ENCODE measurements at places on chromosomes 2 and 18.

DNA sequence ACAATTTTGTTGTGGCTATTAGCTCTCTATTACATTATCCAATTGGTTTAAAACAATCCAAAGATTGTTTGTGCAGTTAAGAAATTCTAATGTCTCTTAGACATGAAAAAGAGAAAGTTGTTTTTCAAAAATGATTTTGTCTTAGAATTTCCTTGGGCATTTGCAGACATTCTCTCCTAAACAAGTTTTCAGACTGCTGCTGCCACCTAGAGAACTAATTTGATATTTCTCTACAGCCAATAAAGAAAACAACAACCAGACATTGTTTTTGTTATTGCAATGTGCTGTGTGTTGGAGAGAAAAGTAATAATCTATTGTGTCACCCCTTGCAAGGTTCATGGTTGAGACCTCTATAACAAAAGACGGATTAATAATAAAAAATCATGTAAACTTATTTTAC is 119.0 kb upstream of the SYT4 start:
- H3K27me3 ChIP-seq: no peaks in the 10 kb centered on the region
- H3K4me1 ChIP-seq: no peaks in the 10 kb centered on the region
- no peak overlapping the region for H3K27ac ChIP-seq
- H3K4me3 ChIP-seq: no peak overlapping the region

GRCh38 chr2:206275312-206276055 is 1.0 kb downstream of the ZDBF2 start:
- peak overlapping the region; percentile 79 for H3K4me3 ChIP-seq
- peaks cover 32% of the 10 kb centered on the region for H3K4me1 ChIP-seq
- no peaks in the 10 kb centered on the region for H3K27me3 ChIP-seq
- H3K27ac ChIP-seq: peak overlapping the region; percentile 80
- H3K36me3 ChIP-seq: no peaks in the 10 kb centered on the region

GRCh38 chr2:163505281-163505680 is 230.5 kb downstream of the FIGN start:
- no peak overlapping the region for H3K4me3 ChIP-seq
- H3K27me3 ChIP-seq: no peaks in the 10 kb centered on the region
- H3K27ac ChIP-seq: no peak overlapping the region
- DNase-seq: no peak

DNA sequence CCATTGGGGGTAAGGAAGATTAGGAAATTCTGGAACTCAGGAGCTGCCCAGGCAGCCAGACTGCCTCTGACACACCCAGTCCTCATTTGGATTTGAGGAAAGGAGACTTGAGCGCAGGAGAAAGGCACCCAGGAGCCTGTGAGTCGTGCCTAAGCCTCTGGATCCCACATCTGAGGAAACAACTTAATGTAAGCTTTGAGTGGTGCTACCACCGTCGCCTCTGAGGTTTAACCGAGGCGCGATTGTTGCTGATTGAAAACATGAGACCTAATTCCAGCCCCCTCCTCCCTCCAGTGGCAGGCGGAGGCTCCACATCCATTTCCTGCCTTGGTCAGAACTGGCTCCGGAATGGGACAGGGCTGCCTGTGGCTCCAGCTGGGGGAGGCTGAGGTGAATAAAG is 176.7 kb upstream of the PKDCC start:
- no peak overlapping the region for H3K27ac ChIP-seq
- no peak for DNase-seq
- H3K36me3 ChIP-seq: no peaks in the 10 kb centered on the region
- no peaks in the 10 kb centered on the region for H3K4me1 ChIP-seq
- H3K27me3 ChIP-seq: peaks cover 10% of the 10 kb centered on the region
- H3K4me3 ChIP-seq: no peak overlapping the region

GRCh38 chr2:67627456-67628207 is 230.5 kb downstream of the ETAA1 start:
- DNase-seq: no peak
- no peaks in the 10 kb centered on the region for H3K27me3 ChIP-seq
- no peaks in the 10 kb centered on the region for H3K4me1 ChIP-seq

DNA sequence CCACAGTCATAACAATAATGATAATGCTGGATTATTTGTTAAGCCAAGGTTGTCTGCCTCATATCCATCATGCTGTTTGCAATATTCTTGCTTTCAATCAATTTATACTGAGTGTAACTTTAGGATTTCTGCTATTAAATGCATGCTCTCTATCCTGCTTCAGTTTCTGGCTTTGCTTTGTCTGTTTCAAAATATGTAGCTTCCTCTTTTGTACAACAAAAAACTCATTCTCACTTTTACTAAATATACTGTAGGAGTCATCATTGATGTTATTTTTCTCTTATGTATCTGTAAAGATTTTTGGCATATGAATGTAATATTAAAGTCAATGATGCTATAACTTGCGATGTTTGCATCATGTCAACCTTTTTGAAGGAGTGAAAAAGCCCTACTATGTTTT is 149.3 kb downstream of the GPD2 start:
- DNase-seq: no peak
- H3K36me3 ChIP-seq: peaks cover 31% of the 10 kb centered on the region
- H3K4me1 ChIP-seq: no peaks in the 10 kb centered on the region
- H3K27me3 ChIP-seq: no peaks in the 10 kb centered on the region
- no peak overlapping the region for H3K4me3 ChIP-seq
- no peak overlapping the region for H3K27ac ChIP-seq

- H3K4me3 ChIP-seq: no peak overlapping the region
- peaks cover 13% of the 10 kb centered on the region for H3K4me1 ChIP-seq
- peaks cover 6% of the 10 kb centered on the region for H3K27me3 ChIP-seq
These were observed 25.5 kb downstream of the TWIST2 start for GRCh38 chr2:238873381-238873801.

DNA sequence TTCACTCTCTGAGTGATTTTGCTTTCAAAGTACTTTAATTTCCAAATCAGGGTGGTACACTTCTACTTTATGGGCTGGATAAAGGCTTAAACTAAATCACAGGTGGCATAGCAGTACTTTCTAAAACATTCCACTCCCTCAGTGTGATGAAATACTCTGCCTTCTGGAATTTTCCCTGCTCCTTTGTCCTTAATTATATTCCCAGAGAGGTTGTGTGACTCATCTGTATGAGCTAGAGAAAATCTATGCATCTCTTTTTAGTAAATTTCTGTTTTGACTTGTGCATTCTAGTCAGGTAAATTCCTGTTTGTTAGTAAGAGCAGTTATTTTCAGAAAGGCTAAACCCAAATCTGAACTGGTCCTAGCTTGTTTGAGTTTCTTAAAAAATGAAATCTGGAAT is 29.0 kb upstream of the PLA2R1 start:
- H3K4me1 ChIP-seq: no peaks in the 10 kb centered on the region
- no peaks in the 10 kb centered on the region for H3K27me3 ChIP-seq
- peak overlapping the region; percentile 77 for H3K27ac ChIP-seq
- H3K36me3 ChIP-seq: no peaks in the 10 kb centered on the region
- no peak overlapping the region for H3K4me3 ChIP-seq

- peak within 1 kb of the TSS; percentile 66 for H3K4me3 ChIP-seq
- H3K27ac ChIP-seq: peak within 1 kb of the TSS; percentile 92
- no peaks in the 10 kb centered on the region for H3K36me3 ChIP-seq
- no peaks in the 10 kb centered on the region for H3K27me3 ChIP-seq
- H3K4me1 ChIP-seq: peaks cover 75% of the 10 kb centered on the region
These were observed at the start of gene MBP for GRCh38 chr18:77132369-77133050. Gene MBP, minus strand, starts transcription at chr18:77132783. Its CDS starts 27,522 bp downstream, at chr18:77105261.

GRCh38 chr2:112724591-112725525 is 4.0 kb downstream of the NT5DC4 start:
- H3K27ac ChIP-seq: no peak overlapping the region
- DNase-seq: no peak
- no peaks in the 10 kb centered on the region for H3K4me1 ChIP-seq
- H3K4me3 ChIP-seq: no peak overlapping the region
- H3K36me3 ChIP-seq: no peaks in the 10 kb centered on the region

- peaks cover 6% of the 10 kb centered on the region for H3K27me3 ChIP-seq
- H3K36me3 ChIP-seq: no peaks in the 10 kb centered on the region
- peaks cover 2% of the 10 kb centered on the region for H3K4me1 ChIP-seq
- H3K4me3 ChIP-seq: no peak overlapping the region
These were observed 111.9 kb downstream of the IRS1 start for GRCh38 chr2:226687641-226688253.

DNA sequence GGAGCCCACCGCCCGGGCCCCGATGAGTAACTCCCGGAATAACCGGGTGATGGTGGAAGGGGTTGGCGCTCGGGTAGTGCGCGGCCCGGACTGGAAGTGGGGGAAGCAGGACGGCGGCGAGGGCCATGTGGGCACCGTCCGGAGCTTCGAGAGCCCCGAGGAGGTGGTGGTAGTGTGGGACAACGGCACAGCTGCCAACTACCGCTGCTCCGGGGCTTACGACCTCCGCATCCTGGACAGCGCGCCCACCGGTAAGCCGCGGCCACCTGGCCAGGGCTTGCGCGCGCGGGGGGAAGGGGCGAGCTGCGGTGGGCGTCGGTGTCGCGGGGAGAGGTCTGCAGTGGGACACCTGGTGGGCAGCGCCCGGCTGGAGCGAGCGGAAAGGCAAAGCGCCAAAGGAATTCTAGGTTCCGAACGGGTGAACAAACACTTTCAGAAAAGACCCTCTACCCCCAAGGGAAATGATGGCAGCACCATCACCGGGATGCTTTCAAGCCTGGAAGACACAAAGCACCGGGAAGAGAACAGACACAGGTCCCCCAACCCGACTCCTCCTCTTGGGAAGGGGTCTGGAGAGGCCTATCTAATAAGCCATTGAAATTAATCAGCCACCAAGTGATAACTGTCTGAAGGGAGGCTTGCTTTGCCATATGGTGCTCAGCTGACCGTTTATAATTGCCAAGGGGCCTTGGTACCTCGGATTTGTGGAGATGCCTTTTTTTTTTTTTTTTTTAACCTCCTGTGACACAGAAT is 1.1 kb downstream of the MIB1 start:
- peak overlapping the region; percentile 94 for H3K4me3 ChIP-seq
- H3K36me3 ChIP-seq: no peaks in the 10 kb centered on the region
- DNase-seq: no peak
- H3K27ac ChIP-seq: peak overlapping the region; percentile 98

DNA sequence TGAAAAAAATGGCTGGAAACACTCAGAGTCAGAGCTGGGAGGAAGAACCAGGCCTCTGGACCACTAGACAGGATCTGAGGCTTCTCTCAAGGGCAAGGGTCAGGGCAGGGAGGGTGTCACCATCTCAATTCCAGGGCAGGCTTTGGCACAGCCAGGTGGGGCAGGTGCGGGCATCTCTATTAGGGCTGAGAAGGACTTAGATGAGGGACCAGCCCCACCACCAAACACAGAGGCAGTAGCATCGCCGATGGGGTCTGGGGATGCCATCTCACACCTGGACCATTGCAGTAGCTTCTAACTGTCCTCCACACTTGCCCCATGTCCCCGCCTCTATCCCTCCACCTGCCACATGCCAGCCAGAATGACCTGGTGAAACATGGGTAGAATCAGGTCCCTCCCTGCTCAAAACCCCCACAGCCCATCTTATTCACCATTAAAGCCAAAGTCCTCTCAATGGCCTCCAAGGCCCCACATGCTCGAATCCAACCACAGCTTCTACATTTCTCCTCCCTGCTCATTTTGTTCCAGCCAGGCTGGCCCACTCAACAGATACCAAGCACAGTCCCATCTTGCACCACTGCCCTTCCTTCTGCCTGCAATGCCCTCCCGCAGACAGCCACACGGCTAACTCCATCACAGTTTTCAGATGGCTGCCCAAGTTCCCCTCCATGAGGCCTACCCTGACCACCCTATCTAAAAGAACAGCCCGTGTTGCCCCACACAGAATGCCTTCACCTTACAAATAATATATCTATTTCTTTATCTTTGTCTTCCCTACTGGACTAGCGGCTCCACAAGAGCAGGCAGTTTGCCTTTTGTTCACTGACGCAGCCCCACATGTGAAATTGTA is 177.4 kb downstream of the SMAD2 start:
- no peak overlapping the region for H3K27ac ChIP-seq
- no peaks in the 10 kb centered on the region for H3K4me1 ChIP-seq
- H3K4me3 ChIP-seq: no peak overlapping the region

DNA sequence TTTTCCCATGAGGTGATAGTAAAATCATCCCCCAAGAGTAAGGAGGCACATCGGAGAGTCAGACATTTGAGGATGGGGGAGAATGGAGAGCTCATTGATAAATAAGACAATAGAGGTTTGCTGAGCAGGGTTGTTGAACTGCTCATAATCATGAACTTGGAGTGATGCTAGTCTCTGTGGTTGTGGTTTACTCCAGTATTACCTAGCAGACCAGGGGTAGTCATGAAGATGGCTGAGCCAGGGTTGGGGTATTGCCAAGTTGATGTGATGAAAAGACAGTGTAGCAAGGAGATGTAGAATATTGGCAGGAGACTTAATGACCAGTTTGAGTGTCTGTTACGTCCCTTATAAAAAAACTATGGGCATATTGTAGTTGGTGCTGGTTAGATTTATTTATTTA is 25.4 kb downstream of the CYBRD1 start:
- no peaks in the 10 kb centered on the region for H3K36me3 ChIP-seq
- no peaks in the 10 kb centered on the region for H3K4me1 ChIP-seq
- H3K27ac ChIP-seq: no peak overlapping the region
- DNase-seq: no peak

- H3K4me3 ChIP-seq: no peak overlapping the region
- H3K27me3 ChIP-seq: no peaks in the 10 kb centered on the region
- H3K27ac ChIP-seq: peak overlapping the region; percentile 30
- no peaks in the 10 kb centered on the region for H3K36me3 ChIP-seq
- no peak for DNase-seq
- H3K4me1 ChIP-seq: peaks cover 12% of the 10 kb centered on the region
These were observed 30.9 kb upstream of the DNMT3A start for GRCh38 chr2:25372405-25373268.

- H3K4me3 ChIP-seq: no peak overlapping the region
- H3K27me3 ChIP-seq: no peaks in the 10 kb centered on the region
- H3K27ac ChIP-seq: no peak overlapping the region
- H3K36me3 ChIP-seq: peaks cover 6% of the 10 kb centered on the region
- H3K4me1 ChIP-seq: no peaks in the 10 kb centered on the region
These were observed 25.9 kb downstream of the MALT1 start for GRCh38 chr18:58697146-58697545.

DNA sequence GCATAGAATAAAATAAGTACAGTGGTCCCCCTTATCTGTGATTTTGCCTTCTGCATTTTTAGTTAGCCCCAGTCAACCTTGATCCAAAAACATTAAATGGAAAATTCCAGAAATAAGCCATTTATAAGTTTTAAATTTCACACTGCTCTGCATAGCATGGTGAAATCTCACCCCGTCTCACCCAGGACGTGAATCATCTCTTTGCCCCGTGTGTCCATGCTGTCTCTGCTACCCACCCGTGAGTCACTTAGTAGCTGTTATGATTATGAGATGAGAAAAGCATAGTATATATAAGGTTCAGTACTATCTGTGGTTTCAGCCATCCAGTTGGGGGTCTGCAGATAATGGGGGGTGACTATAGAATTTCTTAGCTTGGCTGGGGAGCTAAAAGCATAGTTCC is 67.3 kb downstream of the RHBDD1 start:
- H3K4me1 ChIP-seq: no peaks in the 10 kb centered on the region
- no peaks in the 10 kb centered on the region for H3K27me3 ChIP-seq
- H3K36me3 ChIP-seq: no peaks in the 10 kb centered on the region
- H3K27ac ChIP-seq: no peak overlapping the region

GRCh38 chr18:9700261-9700796 is 7.8 kb upstream of the RAB31 start:
- H3K27me3 ChIP-seq: no peaks in the 10 kb centered on the region
- no peaks in the 10 kb centered on the region for H3K36me3 ChIP-seq
- H3K4me1 ChIP-seq: peaks cover 20% of the 10 kb centered on the region

All from esophagus squamous epithelium (tissue), 5 donors.